ENCODE measurements at places on chromosomes 13 and 19.

DNA sequence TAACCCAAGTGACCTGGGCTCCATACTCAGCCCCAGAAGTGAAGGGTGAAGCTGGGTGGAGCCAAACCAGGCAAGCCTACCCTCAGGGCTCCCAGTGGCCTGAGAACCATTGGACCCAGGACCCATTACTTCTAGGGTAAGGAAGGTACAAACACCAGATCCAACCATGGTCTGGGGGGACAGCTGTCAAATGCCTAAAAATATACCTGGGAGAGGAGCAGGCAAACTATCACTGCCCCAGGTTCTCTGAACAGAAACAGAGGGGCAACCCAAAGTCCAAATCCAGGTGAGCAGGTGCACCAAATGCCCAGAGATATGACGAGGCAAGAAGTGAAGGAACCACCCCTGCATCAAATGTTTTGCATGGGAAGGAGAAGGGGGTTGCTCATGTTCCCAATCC, 6.1 kb upstream of the CEACAM7 start:
- DNase-seq, result no peak

DNA sequence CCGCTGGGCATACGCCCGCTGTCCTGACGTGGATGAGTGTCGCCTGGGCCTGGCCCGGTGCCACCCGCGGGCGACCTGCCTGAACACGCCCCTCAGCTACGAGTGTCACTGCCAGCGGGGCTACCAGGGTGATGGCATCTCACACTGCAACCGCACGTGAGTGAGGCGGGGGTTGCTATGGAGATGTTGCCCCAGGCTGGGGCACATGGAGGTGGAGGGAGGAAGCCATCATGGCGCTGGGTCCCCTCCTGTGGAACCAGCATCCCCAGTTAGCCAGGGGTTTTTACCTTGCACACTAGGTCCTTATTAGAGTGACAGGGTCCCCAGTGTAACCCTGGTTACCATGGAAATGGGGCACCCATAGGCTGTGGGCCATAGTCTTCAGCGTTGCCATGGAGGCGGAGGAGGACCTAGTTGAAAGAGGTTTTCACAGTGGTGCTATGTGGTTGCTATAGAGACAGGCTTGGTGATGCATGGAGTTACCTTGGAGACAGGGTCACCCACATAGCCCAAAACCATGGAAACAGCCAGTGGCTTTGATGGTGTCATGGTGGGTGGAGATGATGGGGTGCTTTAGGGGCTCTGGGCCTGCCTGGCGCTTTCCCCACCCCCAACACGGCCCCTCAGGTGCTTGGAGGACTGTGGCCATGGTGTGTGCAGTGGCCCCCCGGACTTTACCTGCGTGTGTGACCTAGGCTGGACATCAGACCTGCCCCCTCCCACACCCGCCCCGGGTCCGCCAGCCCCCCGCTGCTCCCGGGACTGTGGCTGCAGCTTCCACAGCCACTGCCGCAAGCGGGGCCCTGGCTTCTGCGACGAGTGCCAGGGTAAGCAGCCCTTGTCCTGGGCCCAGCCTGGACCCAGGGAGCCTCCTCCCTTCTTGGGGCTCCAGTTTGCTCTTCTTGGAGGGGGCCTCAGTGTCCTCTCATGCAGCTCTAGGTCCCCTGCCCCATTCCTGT, 27.1 kb downstream of the MEGF8 start:
- DNase-seq, result peak; percentile 21

GRCh38 chr19:33054623-33055022, 10.1 kb downstream of the RHPN2 start:
- DNase-seq, result no peak

DNA sequence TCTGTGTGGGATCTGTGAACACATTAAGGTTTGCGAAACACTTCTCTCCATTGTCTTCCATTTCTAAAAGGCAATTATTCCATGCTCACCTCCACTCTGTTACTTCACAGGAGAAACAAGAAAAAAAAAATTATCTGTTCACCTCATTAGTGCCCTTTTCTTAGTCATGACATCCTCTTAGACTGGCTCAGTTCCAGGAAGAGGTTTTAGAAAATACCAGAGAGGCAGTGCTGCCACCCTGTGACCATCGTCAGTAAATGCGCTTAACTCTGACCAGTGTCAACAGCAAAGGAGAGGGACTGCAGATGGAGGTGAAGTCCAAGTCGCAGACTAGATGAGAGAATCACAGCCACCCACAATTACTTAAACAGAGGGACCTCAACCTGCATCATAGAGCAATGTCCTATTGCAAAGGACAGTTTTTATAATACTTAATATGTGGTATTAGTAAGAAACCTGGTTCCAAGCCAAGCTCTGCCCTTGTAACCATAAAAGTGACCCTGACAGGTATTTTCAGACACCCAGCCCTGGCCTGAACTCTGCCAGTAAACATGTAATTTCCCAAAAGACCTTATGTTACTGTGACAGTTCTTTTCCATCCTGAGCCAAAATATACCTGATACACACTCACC, 19.4 kb downstream of the CEACAM21 start:
- DNase-seq, result peak; percentile 85

DNA sequence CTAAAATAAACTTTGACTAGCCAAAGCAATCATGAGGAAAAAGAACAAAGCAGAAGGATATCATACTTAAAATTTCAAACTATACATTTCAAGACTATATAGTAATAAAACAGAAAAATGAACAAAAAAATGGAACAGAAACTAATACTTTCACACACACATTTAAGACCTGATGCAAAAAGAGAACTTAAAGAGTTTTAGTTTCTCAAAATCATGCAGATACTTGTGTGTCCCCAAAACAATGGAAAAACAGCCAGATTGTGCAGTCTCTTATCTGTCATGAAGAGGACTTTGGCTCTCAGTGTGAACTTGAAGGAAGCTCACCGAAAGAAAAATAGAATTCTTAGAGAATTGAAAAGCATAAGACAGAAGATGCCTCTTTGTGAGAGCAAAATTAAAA, 16.1 kb downstream of the ZNF506 start:
- DNase-seq, result no peak

DNA sequence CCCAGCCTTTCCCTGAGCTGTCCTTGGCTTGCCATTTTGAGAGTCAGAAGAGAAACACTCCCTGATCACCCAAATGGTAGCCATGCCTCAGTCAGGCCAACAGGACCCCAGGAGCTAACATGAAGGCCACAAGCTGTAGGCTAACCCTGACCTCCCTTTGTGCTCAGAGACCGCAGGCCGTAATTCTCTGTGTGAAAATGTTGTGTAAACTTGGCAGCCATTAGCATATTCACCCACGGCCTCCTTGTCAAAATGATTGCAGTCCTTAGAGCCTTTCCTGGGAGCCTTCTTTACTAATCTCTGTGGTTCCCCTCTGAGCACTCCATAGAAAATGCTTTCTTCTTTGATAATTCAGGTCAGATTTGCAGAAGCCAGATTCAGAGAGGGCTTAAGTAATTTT, 418.9 kb downstream of the COG6 start:
- DNase-seq, result no peak

DNA sequence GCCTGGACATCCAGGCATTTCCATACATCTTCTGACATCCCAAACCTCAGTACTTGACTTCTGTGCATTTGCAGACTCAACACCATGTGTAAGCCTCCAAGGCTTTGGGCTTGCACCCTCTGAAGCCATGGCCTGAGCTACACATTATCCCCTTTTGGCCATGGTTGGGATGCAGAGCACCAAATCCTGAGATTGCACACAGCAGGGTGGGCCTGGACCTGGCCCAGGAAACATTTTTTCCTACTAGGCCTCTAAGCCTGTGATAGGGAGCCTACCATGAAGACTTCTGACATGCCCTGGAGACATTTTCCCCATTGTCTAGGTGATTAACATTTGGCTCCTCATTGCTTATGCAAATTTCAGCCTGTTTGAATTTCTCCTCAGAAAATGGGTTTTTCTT, 853.4 kb upstream of the SPRY2 start:
- no peak for DNase-seq

- no peak for DNase-seq
These were observed 59.8 kb downstream of the SLC7A9 start for GRCh38 chr19:32809754-32810153.

DNA sequence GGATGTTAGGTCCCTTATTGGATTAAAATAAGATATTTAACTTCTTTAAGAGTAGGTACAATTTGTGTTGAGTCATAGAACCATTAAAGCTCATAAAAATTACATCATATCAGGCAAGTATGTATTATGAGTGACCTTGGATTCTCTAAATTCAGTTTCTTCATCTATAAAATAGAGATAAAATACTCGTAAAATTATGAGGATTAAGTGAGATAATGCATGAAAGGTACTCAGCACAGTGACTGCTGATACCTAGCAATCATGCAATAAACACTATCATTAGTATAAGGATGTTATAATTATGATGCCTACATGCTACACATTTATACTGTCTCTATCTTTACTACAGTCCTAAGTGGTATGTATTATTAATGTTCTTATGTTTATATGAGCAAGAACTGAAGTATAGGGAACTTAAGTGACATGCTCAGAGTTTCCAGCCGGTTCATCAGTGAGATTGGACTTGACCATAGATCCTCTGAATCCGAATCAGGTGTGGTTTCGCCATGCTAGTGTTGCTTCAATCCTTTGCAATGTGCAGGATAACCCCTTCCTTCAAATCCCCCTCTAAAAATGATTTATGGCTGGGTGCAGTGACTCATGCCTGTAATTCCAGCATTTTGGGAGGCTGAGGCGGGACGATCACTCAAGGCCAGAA, 22.9 kb upstream of the FRY start:
- no peak for DNase-seq

- no peak for DNase-seq
These were observed 940.4 kb upstream of the SLC10A2 start for GRCh38 chr13:104006625-104007075.

DNA sequence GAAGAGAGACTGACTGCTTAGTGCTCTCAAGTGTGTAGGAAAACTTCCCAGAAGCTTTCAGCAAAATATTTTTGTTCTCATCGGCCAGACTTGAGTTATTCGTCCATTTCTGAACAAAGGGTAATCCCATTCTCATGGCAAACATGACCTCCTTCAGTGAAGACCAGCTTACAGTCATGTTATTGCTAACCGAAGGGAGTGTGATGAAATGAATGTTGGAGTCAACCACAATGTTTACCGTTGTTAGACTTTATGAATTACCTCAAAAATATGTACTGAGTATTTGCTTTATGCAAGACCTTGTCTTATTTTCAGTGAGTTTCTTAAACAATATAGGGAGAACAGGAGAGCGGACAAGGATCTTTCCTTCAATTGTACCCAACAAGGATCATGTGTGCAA, 228.6 kb downstream of the LMO7 start:
- DNase-seq, result peak; percentile 57

DNA sequence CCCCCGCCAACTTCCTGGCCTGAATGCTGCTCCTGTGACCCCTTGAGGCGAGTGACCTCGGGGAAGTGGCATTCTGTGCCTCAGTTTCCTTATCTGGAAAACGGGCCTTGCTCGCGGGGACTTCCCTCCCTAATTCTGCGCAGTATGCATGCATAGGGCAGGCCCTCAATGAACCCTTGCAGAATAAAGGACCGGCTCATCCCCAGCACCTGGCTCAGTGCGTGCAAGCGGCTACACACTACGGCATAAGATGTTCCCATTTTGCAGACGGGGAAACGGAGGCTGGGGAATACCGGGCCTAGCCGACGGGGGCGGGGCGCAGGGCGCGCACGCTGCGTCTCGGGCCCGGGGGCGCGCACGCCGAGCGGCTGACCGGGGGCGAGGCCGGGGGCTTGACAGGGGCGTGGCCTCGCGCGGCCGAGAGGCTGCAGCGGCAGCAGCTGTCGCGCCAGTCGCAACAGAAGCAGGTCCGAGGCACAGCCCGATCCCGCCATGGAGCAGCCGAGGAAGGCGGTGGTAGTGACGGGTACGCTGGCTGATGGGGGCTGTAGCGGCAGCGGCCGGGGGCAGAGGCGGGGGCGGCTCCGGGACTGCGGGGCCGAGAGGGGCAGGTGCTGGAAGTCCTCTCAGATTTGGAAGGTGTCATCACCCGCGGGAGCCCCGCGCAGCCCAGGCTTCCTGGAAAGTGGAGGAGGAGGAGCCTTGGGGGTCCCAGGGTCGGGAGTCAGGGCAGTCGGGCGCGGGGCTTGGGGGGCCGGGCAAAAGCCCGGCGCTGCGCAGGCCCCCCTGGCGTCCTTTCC, at the start of gene PGPEP1:
TSS of gene PGPEP1 (plus strand) at position 409 of the 800 bp plus-strand sequence. CDS start at position 493, 84 bp downstream.
- peak; percentile 63 for DNase-seq

GRCh38 chr13:106756446-106756845, 188.5 kb upstream of the ARGLU1 start:
- DNase-seq, result no peak

- peak; percentile 58 for DNase-seq
These were observed 69.1 kb upstream of the SLC15A1 start for GRCh38 chr13:98821372-98822224.

GRCh38 chr13:59277106-59277505, 886.6 kb downstream of the DIAPH3 start:
- no peak for DNase-seq

DNA sequence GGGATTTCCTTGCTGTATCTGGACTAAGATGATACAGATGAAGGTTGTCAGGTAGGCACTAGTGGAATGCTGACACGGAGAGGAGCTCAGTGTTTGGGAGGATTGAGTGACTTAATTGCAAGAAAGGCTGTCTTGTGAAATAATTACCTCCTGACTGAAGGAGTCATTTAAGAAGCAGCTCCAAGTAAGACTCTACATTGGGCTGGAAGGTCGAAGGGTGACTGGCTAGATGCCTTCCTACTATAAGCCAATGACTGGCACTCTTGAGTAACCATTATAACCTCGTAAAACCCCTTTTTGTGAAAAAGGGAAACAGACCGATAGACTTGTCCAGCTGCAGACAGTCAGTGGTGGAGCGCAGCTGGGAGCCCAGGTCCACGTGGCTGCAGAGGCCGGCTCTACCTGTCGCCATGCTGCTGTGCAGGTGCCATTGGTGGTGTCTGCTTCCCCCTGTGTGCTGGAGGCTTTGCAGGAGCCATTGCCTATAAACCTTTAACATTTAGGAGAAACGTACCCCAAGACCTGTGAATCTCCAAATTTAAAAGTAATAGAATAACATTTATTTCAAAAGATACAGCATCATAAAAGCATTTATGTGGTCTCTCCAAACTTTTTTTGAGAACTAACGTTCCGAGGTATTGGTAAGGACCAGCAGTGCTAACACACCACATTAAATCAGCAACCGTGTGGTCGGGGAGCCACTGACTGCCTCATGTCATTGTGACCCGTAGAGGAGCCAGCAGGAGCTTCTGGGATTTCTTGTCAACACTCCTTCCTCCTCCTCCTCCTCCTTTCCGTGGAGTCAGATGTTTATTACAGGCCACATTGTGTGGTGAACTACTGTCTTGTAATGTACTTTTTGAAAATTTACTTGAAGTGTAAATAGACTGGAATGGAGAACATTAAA, 80.4 kb upstream of the TEX29 start:
- DNase-seq, result peak; percentile 33

DNA sequence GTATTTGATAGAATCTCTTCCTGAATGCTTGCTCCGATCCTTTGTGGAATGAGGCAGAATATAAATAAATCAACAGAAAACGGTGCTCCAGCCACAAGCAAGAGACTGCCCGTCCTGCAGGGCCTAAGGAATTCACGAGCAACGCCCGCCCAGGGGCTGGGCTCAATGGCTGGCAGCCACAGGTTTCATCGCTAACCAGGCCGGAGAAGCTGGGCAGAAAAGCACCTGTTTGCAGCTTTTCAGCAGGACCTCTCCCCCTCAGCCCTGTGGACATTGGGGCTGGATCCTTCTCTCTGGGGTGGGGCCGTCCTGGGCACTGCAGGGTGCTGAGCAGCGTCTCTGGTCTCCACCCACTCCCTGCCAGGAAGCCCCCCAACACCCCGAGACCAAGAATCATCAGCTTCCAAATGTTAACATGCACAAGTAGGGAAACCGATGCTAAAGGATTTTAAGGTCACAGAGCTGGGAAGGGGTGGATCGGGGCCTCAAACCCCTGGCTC, 102.5 kb downstream of the GADD45B start:
- peak; percentile 89 for DNase-seq
